ENCODE measurements at places on chromosomes 11 and 22.
A peak's percentile ranks its signal among the peaks of the same experiment; 100 is the strongest.

- DNase-seq = no peak
Observed at GRCh38 chr11:5938603-5938965, 3.5 kb upstream of the OR56A3 start.

GRCh38 chr11:96084610-96085318, 160.9 kb upstream of the MTMR2 start:
- no peak for DNase-seq

DNA sequence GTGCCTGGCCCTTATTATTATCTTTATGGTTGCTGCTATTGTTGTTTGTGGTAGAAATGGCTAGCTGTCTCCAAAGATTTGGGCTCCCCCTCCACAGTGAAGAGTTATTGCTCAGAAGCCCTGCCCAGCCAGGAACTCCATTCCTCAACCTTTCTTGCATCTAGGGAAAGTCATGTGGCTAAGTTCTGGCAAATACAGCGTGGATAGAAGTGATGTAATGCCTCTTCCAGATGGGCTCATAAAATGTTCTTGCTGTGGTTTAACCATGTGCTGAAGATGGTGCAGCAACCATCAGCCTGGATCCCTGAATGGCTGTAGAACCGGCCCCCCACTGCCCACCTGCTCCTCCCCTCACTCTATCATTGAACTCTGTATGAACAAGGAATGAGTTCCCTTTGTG, 203.5 kb upstream of the E2F8 start:
- no peak for DNase-seq

DNA sequence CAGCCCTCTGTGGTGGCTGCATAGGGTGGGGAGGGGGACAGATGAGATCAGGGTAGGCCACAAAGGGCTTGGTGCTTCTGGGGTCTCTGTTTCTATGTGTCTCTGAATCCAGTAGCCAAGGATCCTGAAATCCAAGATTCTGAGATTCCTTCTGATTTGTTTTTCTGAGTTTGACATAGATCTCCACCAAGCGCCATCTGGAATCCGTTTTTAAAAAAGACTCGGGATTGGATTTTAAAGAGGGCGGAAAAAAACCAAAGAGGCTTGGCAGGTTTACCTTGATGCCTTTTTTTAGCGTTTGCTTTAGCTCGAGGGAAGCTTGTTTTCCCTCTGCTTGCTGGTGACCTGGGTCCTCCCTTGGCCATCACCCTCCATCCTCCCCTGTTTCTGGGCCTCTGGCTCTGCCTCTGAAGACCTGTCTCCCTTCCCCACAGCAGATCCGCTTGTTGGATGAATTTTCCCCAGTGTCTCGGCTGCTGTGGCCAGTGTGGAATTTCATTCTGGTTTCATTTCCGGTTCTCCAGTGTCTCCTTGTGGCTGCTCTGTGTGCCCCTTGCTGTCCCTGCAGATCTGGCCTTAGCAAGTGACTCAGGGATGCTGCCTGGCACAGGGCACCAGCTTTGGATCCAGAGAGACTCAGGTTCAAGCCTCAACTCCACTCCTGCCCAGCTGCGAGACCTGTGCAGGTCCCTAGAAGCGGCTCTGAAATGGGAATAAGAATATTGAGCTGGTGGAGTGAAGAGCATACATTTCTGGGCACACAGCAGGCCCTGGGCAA, 15.1 kb downstream of the SYNGR1 start:
- no peak for DNase-seq

GRCh38 chr11:128903248-128904061, 12.3 kb downstream of the KCNJ5 start:
- DNase-seq = no peak

DNA sequence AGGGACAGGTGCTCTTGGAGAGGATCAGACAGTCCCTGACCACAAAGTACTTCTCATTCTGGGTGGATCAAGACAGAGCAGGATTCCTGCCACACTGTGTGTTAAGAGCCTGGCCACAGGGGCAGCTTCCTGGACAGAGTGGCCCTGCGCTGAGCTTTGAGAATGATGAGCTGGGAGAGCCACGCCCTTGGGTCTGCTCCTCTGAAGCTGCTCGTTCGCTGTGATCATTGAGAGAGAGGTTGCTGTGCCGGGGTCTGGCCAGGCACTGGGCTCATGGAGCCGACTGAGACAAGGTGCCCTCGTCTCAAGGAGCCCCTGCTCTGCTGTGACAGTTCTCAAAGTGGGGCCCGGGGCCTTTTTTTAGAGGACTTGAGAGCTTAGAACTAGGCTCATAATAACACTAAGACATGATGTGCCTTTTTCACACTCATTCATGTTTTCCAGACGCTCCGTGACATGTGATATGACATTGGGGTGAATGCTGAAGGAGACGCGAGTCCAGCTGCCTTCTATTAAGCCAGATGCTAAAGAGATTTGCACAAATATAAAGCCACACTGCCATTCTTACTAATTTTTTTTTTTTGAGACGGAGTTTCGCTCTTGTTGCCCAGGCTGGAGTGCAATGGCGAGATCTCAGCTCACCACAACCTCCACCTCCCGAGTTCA, 1.6 kb upstream of the MFRP start:
- DNase-seq = no peak

DNA sequence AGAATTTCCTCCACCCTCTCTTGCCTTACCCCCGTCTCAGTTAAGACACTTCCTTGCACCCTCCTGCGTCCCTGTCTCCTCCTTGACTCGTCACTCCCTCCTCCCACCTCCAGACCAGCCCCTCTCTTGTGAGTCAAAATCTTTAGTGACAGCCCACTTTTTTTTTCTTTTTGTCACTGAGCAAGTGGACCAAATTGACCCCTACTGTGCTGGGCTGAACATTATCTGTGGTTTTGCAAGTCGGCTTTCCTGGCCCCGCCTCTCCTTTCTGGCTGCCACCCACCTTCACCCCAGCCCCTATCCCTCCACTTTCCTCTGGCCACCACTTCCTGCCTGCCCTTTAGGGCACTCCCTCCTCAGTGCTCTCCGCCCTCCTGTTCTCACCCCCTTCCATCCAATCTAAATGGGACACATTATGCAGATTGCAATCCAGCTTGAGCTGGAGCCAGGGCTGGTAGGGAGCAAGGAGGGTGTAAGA, at the start of gene APLNR:
Gene APLNR, minus strand, starts transcription at position 47 of the 478 bp plus-strand sequence. CDS start 246 bp downstream, outside the sequence.
- DNase-seq = no peak

GRCh38 chr11:132784441-132784840, 747.9 kb downstream of the OPCML start:
- DNase-seq = no peak

GRCh38 chr11:120248551-120249278, 8.8 kb downstream of the POU2F3 start:
- no peak for DNase-seq

DNA sequence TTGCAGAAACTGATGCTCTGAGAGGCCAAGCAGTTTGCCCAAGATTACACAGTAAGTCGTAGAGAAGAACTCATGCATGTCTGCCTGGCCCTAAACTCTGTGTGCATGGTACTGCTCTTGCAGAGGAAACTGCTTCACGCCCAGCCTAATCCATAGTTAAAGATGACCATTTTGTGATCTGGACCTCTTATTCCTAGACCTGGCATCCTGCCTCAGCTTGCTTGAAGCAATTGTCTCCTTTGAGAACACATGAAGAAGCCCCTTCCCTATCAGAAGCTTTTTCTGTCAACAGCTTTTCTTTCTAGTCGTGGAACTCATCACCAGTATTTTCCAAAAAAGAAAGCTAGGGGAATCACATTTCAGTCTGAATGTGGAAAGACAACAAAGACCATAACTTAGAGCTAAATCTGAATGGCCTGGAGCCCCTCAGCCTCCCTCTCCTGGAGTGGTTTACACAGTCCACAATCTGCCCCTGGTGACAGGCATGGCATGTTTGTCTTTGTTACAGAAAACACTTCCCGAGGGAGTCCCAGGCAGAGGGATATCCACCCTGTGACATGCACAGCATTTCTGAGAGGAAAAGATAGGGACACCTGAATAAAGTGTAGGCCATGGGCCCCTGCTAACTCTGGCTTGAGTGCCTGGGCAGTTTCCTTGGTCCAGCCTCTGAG, 2.9 kb upstream of the FZD4 start:
- DNase-seq = no peak

GRCh38 chr11:16778286-16778685, 39.8 kb downstream of the C11orf58 start:
- DNase-seq = no peak

DNA sequence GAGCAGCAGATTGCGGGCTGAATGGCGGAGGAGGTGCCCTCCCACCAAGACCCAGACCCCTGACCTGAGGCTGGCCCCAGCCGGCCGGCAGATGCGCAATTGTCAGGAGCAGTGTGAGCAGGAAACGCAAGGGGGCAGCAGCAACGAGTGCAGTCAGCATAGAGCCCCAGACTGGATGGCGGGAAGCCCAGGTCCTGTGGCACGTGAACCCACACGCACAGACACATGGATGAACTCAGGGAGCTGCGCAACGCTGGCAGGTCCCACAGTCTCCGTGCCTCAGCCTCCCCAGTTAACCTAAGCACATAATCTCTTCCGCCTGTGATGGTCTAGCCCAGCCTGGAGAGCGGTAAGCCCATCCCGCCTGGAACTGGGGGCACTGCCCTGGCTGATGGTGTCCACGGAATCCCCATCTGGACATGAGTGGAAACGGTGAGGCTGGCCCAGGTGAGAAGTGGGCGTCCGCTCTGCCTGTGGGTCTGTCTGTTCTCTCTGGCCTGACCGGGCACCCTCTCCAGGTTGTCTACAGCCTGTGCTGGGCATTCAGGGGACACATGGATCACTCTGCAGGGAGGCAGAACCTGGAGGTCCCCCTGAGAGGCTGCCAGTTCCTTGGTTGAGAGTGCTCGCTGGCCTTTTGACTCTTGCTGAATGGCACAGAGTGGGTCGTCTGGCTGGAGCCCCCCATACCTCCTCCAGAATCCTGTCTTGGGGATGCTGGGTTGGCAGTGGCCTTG, 626 bp upstream of the TBX10 start:
- peak; percentile 48 for DNase-seq

DNA sequence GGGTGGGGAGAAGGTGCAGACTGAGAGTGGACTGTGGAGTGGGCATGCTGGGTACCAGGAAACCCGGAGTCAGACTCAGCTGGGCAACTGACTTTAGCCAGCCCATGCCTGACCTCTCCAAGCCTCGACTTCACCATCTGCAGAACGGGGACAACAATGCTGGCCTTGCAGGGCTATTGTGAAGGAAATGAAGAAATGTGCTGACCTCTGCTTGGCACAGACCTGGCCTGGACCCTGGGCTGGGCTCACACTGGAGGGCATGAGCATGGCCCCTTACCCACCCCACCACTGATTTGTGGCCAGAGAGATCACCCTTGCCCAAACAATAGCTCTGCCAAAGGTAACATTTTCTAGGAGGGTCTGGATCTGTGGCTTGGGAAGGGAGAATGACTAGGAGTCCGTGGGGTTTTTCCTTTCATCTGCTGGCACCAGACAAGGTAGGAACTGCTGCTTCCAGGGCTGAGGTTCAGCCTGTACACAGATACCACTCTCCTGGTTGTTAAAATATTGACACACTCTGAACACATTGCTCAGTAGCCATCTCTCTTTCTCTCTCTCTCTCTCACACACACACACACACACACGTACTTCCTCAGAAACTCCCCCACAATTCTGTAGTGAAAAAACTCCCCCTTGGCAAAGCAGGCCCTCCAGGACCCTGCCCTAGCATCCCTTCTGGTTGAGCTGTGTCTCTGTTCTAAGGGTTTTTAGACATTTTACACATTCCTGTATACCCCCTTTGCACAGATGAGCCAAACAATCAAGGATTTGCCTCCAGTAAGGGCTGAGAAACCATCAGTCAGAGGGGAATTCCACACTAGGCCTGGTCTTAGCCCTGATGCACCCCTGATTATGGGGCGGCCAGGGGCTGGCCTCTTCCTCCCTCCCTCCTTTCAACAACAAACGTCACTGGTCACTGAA, 1.0 kb downstream of the MOGAT2 start:
- DNase-seq = no peak

DNA sequence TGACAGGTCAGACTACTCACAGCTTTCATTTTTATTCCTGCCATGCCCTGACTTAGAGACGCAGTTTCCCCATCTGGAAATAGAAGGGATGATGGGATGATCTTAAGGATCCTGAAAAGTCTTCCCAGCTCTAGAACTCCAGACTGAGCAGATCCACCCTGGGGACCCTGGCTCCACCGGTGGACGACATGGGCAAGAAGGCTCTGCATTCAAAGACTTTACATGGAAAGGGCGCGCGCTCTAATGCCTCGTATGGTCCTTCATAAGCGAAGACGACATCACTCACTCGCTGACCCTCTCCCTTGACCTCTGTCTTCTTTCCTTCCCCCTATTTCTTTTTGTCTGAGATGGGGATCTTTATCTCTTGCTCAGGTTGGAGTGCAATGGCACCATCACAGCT, 24.4 kb upstream of the PHF21B start:
- no peak for DNase-seq

DNA sequence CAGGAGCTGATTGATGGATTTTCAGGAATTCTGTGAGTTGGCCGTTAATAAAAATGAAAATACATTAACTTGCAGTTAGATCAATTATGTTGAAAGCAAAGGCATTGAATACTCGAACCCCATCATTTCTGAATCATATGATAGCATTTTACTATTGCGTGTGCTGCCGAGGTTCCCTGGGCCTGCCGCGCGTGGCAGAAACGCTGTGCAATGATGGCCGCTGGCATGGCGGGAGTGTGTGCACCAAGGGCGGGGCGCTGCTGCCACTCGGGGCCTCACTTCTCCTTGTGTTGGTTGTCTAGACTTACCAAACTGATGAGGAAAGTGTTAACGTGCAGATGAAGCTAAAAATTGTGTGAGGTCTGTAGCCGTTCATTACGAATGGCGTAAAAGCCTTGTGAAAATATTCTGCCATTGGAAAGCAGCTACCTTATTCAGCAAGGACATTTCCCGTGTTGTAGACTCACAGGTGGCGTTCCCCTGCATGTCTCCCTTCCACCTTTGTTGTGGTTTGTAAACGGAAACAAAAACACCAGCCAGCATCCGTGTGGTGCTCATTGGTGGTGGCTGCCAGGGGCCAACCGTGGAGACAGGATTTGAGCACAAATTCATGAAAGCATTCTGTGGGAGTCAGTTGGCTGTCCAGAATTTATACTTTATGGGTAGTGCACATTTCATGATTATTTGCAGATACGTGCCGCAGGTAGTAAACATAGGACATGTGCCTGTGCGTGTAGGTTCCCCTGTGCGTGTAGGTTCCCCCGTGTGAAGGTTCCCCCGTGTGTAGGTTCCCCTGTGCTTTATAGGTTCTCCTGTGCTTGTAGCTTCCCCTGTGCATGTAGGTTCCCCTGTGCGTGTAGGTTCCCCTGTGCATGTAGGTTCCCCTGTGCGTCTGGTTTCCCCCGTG, 5.9 kb upstream of the GRAMD4 start:
- peak; percentile 63 for DNase-seq

DNA sequence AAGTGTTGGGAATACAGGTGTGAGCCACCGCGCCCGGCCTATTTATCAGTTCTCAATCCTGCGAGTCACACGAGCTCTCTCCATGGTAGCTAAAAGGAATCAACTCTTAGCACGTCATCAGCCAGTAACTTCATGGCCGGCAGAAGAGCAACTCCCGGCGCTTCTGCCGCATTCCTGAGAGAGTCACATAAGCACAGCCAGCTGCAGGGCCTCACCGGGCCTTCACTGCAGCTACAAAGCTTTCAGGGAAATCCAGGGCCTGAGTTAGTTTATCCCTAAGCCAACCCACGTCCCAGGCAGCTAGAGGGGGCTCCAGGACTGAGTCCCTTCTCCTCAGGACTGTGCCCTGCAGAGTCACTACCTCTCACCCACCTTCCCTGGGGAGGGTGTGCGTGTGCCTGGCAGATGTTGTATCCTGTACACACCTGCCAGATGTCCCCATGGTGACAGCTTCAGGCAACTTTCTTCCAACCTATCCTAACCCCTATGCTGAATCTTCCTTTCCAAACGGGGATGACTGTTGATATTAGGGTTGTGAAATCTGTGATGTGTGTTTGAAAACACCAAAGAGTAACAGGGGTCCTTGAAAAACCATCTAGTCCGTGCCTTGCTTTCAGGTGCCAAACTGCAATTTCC, 45.9 kb upstream of the ARFGAP3 start:
- DNase-seq = no peak
